Activated CD4-positive, alpha-beta T cell treated with anti-CD3 and anti-CD28 coated beads, Interleukin-10, Interleukin-2, amounts not matched to agents 100 ng/mL and 50 ng/mL, durations not matched to agents 16 hours and 8 hours (primary cell): ENCODE measurements at places on chromosomes 5 and 9.
A peak's percentile ranks its signal among the peaks of the same experiment; 100 is the strongest.

DNA sequence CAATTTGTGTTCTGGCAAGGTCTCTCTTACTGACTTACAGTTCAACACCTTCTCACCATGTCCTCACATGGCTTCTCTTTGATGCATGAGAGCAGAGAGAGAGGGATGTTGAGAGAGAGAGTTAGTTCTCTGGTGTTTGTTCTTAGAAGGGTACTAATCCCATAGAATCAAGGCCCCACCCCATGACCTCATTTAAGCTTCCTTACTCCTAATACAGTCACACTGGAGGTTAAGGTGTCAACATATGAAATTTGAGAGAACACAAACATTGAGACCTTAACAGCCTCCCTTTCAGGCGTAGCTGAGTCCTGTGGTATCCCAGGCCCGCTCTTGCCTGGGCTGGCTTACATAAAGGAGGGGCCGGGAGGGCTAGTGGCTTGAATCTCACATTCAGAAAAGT is 10.6 kb upstream of the SEMA6A start:
- DNase-seq: no peak

GRCh38 chr5:137442660-137443059 is 56.5 kb downstream of the SPOCK1 start:
- DNase-seq: no peak

DNA sequence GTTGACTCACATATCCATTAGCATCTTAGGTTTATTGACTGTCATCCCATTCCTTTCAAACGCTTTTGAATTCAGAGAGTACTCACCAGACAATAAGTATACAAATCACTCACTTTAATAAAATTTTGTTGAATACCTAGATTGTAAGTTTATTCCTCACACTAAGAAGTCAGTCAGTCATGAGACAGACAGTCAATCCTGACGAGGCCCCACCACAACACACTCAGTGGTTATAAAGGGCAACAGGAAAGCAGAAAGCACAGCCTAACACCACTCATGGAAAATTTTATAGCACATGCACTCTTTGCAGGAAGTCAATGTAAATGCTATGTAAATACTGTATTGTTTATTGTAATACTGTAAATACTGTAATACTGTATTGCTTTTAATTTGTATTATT is 176.3 kb upstream of the PTGER4 start:
- peak; percentile 53 for DNase-seq

DNA sequence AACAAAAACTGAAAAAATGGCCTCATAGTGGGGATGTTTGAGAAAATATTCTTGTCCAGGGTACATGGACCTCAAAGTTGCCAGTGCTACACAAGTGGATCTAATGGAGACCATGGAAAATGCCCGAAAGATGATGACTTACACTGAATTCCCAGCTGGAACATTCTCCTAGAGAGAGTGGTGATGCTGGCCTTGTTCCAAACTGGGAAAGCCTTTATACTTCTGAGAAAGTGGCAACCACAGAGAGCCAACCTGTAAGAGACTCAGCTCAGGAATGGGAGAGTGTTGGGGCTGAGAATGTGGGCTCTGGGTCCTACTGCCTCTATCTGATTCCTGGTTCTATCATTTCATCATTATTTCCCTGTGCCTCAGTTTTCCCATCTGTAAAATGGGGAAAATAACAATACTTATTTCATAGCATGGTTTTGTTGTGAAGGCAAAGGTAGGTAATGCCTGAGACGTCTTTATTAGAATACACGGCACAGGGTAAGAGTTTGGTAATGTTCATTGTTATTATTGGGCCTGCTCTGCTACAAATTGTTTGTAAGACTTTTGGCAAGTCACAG is 229.0 kb upstream of the PANK3 start:
- DNase-seq: no peak

DNA sequence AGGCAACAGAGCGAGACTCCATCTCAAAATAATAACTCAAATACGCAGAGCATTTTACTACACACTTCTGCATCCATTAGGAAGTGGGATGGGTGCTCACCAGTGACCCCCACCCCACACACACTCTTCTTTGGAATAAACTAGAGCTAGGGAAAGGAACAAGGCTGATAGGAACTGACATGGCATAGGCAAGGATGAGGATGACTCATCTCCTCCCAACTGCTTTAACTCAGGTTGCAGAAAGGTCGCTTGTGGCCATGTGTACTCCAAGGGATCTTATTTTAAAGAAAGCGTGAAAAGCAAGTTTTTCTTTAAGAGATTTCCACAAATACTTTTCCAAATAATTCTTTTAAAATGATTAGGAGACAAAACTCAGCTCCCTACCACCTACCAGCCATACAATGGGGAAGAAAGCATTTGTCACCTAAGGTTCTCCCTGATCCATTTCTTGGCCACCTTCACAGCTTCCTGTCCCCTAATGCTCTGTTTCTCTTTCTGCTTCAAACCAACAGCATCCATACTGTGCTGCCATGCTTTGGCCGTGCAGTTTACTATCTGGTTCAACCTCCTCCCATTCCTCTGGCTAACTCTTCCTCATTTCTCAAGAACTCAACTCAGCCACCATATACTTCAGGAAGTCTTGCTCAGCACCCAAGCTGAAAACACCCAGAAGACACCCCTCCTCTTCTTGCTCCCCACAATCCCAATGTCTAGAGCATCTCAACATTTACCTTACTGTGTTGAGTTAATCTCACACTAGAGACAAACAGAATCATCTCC is 211.9 kb downstream of the ACTL7B start:
- no peak for DNase-seq

DNA sequence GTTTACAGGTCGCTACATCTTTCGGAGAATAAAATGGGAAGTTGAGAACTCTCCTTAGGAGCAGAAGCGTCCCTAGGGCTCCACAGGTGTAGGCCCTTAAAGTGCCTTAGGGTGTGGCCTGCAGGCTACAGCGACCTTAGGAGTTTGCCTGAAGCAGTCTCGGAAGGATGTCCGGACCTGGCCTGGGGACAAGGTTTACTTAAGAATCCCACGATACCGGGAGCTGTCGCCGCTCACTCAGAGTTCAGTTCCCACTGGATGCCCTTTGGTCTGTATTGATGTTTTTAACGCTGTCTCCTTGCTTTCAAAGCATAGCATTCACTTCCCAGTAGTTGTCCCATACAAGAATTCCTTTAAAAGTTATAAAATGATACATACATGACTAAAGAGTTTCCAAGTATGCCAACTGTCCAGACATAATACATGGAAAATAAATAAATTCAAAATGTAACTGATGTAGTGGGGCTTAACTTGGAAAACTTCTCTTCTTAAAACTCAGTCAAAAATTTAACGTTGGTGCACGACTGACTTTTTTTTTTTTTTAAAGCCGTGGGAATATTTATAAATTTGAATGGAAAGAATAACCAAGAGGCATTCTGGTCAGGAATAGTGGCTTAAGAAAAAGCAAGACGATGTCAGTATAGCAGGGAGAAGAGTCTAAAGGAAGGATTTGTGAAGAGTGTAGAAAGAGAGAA is 848 bp downstream of the RAD50 start:
- peak; percentile 65 for DNase-seq

GRCh38 chr5:77709993-77710685 is 66.0 kb downstream of the TBCA start:
- DNase-seq: no peak

DNA sequence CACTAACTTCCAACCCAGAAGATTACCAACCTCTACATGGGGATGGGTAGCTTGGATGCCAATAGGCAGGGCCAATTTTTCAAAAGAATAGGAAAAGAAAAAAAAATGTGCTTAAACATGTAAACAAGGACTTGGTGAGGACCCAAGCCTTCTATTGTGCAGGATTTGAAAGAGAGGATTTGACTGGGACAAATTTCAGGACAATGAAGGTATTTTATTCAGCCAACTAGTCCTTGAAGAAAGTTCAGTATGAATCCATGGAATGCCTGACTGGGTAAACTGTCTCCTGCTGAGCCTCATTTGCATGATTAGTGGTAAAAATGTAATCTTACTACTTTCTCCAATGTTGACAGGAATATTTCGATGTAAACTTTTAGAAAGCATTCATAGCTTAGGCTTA is 192.5 kb upstream of the RORB start:
- no peak for DNase-seq

DNA sequence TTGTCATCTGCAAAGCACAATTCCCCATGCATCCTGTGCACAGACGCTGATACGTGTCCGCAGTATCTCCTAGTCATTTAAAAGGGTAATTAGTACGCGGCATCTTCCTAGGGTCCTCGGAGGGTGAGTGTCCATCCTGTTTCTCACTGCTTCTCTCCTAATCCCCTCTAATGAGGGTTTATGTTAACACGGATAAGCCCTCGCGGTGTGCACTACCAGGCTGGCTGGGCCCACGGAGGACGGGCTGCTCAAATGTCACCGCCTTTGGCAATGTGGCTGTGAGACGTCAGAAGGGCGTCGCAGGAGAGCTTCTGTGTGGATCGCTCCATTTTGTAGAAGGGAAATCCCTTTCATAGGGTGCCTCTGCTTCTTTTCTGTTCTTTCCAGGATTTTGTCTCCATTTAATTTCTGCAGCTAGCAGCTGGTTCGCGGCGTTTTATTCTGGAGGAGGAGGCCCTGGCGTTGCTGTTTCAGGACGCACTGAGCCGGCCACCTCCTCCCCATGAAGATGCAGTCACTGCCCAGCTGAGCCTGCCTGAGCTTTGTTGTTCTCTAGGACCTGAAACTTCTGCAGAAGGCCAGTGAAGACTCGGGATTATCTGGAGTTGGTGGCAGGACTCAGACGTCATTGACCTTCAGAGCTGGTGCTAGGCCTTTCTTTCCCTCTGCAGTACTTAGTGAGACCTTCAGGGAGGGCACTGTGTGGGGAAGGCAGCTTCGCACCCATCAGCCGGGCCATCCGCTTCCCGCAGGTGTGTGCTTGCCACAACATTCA is 326.1 kb upstream of the IRX1 start:
- no peak for DNase-seq

DNA sequence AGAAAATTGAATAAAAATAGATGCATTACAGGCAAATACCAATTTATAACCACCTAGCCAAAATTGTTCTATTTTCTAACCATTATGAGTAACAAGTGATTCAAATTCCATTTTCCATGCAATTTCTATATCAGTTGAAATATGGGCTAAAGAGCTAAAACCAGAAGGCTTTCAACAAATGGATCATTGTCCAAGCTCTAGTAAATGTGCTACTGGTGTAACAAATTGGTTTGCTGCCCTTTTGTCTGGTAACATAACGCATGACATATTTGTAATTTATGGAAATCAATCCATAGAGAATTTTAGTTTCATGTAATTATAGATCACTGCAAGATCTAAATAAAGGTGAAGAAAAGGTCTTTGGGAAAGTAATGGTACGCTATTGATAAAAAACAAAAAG is 708.0 kb upstream of the GRAMD2B start:
- DNase-seq: no peak

DNA sequence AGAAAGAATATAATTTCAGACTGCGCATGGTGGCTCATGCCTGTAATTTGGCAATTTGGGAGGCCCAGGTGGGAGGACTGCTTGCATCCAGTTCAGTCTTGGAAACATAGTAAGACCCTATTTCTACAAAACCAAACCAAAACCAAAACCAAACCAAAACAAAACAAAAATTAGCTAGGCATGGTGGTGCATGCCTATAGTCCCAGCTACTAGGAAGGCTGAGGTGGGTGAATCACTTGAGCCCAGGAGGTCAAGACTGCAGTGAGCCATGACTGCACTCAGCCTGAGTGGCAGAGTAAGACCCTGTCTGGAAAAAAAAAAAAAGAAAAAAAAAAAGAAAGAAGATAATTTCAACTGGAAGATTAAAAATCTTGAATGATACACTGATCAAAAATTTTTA is 137.0 kb upstream of the ACOT12 start:
- no peak for DNase-seq

- no peak for DNase-seq
Measured at GRCh38 chr9:88808761-88809354, 182.4 kb upstream of the S1PR3 start.
